Activated CD4-positive, alpha-beta T cell treated with anti-CD3 and anti-CD28 coated beads, Interleukin-2, amount 10 ng/mL, durations not matched to agents 7 days and 5 days (primary cell): ENCODE measurements at places on chromosomes 13 and 19. TPM values are rescaled to one million over a fixed set of nuclear protein-coding genes. Genes with fewer than 3 reads are reported as not detected.

DNA sequence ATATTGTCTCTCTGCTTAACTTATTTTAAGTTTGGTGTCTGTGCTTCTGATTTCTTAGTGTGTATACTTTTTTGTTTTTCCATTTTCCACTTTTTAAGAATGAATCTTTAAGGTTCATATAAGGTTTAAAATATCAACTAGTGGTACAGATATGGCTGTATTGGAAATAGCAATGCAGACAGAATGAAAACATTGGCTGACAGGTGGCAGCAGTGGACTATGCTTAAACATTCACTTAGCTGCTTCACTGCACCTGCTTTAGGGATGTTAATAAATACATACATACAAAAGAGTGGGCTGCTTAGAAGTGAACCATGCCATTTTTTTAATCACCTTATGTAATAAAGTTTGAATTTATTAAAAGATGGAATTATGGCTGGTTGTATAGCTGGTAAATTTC, 27.3 kb downstream of the TM9SF2 start:
- peak; percentile 63 for DNase-seq

DNA sequence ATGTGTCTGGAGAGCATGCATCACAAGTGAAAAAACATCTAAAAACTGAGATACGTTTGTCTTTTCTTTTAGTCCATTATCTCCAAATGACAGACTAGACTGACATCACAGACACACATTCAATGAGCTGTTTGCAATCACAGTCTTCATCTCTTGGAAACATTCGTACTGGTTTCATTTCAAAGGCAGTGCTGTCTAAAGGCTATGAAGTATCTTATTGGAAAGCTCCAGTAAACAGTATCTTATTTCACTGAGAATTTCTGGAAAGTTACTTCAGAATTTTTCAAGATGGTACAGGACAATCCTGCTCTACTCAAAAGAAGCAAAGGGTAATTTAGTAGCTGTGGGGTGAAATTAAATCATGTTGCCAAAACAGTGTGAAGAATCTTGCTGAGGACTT, 53.5 kb upstream of the TNFRSF19 start:
- DNase-seq = no peak

GRCh38 chr13:37927561-37927960, 58.0 kb upstream of the TRPC4 start:
- no peak for DNase-seq

- DNase-seq = no peak
Measured at GRCh38 chr13:84569366-84569765, 687.1 kb upstream of the SLITRK1 start.

GRCh38 chr19:738509-739128, 12.3 kb upstream of the MISP start:
- DNase-seq = no peak

DNA sequence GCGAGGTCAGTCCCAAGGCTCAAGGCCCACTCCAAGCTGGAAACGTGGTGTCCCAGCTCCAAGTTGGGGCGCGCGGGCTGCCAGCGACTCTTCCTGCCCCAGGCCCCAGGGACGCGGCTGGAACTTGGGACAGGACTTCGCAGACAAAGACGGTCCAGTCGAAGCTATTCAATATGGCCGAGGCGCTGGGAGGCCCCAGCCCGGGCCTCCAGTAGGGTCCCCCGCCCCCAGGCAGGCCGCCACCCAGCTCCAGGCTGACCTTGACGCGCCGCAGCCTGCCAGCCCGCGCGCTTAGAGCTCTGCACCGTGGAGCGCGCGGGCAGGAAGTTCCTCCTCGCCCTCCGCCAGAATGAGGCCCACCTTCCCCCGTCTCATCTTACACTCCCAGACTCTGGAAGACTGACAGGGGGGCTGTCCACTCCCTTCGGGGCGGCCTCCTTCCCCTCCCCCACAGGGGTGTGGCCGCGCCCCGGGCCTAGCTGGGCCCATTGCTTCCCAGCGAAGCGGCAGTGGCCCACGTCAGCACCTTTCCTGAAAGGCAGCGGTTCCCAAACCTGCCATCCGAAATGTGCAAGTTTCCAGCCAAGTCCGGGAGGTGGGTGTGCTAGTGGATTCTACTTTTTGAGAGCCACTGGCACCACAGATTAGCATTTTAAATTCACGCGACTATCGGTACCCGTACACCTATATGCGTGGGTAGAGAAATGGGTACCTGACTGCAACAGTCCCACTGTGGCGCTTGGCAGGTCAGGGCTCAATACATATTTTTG, at the start of gene CCDC8:
TSS of gene CCDC8 (minus strand) at position 303 of the 770 bp plus-strand sequence. CDS start 754 bp downstream, outside the sequence.
- DNase-seq = no peak

DNA sequence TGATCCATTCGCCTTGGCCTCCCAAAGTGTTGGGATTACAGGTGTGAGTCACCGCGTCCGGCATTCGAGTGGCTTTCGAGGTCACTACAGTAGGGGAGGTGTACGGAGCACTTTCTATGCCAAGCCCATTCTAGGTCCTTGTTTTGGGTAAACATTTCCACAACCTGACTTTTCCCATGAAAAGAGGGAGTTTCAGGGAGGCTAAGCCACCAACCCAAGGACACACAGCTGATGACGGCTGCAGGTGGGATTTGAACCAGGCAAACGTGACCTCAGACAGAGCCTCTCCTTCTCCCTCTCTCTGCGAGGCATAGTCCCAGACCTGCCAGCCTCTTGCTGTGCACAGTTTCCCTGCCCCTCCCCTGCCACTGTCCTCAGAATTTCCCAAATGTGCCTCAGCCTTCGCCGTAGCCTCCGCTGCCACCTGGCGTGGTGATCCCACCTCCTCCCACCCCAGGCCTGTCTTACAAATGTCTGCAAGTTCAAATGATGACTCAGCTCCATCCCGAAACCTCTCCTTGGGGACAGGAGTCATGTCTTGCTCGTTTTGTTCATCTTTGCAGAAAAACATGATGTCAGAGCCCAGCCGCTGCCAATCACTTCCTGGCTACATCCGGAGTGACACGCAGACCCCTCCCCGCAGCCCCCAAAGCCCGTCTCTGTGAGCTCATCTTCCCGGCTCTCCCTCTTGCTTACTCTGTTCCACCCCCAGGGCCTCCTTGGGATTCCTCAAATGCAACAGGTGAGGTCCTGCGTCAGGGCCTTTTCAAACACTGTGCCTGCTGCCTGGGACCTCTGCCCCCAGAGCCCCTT, 6.6 kb upstream of the GADD45B start:
- DNase-seq = peak; percentile 29

DNA sequence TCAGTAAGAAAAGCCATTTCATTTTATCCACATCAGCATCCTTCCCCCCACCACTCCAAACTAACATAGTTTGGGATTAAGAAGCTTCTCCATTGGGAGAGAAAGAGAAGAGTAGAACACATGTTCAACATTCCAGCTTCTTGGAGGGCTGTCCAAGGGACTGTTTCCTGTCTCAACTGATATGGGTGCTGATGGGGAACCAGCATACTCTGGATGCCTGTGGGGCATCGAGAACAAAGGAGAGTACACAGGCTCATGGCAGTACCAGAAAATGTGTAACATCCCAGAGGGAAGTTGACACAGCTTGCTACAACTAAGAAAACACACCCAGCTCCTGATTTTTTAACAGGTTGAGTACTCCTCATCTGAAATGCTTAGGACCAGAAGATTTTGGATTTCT, 24.7 kb downstream of the SUCLA2 start:
- no peak for DNase-seq

CASP14 gene
- total RNA-seq = not detected

SOX1 gene
- total RNA-seq = not detected

VSTM2B gene
- total RNA-seq = not detected

NANOS3 gene
- 0.48 TPM for total RNA-seq

CEACAM21 gene
- total RNA-seq = 72.0 TPM

GAPDHS gene
- not detected for total RNA-seq

IL12RB1 gene
- 86.8 TPM for total RNA-seq

EPS8L1 gene
- 5.5 TPM for total RNA-seq

PSG3 gene
- not detected for total RNA-seq
